ENCODE measurements at places on chromosomes 12 and 14.

DNA sequence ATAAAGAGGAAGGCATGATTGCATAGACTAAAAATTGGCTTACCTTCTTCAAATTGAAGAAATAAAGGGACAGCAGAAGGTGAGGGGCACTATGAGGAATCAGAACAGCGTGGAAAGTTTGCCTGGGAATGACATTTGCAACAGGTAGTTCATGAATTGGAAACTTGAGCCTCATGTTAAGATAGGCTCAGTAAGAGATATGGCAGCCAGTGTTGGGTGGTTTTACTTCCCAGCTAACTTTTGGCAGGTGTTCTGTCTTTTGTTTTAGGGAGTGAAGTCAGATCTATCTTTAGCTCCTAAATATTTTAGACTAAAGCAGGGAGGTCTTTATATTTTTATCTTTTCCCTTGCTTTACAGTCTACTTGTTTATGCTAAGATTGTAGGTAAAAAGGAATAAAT is 122.4 kb downstream of the ANO6 start:
- DNase-seq, result no peak

DNA sequence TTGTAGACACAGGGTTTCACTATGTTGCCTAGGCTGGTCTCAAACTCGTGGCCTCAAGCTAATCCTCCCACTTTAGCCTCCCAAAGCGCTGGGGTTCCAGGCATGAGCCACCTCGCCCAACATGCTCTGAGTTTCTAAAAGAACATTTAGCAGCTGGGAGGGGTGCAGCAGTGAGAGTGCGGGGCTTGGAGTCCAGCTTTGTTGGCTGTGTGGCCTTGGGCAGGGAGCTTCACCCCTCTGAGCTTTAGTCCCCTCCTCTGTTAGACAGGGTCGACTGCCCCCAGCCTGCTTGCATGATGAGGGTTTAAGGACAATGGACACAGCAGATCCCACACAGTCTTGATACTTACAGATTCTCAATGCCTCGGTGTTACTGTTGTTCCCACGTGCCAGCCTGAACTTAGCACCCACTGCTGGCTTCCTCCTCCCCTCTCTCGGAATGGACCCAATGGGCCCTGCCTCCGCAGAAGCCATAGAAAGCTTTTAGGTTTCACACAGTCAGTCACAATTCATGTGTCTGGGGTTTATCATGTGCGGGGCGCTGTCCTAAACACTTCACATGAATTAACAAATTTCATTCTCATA is 54.6 kb downstream of the PSMA6 start:
- DNase-seq, result no peak

DNA sequence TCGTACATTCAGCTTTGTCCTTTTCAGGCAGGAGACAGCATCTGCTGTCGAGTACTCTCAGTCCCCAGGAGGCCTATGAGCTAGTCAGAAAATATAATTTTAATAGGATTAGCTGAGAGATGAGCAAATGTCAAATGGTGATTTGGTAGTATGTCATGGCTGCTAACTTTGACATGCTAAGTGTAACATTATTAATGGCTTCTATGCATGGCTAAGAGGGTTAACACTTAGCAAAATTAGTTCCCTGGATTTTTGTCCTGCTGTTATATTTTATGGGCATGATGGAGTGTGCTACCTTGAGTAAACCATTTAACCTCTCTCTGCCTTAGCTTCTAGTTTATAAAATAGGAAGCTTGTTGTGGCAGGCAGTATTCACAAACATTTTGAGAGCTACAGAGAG is 2.9 kb upstream of the PCNX1 start:
- DNase-seq, result no peak

DNA sequence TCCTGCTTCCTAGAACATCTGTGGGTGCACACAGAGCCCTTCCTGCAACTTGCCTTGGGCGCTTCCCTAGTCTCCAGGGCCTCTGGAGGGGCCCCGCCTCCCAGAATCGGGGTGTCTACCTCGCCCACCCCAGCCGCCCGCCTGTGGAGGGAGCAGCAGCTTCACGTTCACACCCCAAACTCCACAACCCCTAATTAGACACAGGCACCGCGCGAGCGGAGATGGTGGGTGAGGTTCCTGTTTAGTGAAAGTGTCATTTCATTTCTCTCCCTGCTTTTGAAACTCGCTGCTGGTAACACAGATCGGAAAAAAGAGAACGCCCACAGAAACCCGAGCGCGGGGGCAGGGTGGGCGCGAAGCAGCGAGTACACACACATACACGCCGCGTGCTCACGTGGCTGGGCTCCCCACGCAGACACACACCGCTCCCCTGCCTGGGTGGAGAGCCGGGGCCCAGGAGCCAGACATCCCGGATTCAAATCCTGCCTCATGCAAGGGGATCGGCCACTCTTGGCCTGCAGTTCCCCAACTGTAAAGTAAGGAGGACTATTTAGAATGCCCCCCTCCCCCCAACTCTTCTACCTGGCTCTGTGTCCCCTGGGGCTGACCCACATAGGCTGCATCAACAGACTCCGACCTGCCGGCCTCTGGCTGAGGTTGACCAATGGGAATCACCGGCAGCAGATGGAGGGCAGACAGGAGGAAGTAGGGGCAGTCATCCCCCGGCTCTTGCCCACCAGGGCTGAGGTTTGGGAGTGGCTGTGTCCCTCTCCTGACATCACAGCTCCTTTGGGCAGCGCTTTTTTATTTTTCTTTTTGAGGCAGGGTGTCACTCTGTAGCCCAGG is 79.2 kb upstream of the NCOR2 start:
- peak; percentile 83 for DNase-seq

DNA sequence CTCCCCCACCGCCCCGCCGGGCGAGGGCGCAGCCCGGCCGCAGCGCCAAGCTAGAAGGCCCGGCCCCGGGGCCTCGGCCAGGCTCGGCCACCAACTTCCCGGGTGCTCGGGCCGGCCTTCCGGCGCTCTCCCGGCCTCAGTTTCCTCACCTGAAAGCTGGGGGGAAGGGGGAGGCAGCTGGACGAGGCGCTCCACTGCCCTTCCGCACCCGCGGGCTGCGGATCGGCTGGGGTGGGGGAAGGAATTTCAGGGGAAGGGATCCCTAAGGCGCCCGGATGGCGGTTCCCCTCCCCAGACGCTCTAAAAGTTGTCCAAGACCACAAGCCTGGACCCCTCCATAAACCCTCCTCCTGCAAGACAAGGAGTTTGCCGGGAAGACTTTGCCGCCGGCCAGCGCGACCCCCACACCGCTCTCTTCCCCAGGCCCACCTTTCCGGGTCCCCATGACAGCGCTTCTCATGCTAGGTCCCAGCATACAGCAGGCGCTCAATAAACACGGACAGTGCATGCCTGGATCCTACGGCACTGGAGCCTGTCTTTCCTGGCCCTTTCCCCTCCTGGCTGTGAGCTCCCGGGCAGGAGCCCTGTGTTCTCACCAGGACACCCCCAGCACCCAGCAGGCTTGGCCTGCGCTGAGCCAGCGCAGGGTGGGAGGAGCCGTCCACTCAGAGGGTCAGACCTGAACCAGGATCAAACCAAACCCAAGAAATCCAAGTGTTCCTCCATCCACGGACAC is 18.1 kb downstream of the BEGAIN start:
- no peak for DNase-seq

GRCh38 chr12:48994224-48995085 is 4.7 kb downstream of the DDN start:
- no peak for DNase-seq

DNA sequence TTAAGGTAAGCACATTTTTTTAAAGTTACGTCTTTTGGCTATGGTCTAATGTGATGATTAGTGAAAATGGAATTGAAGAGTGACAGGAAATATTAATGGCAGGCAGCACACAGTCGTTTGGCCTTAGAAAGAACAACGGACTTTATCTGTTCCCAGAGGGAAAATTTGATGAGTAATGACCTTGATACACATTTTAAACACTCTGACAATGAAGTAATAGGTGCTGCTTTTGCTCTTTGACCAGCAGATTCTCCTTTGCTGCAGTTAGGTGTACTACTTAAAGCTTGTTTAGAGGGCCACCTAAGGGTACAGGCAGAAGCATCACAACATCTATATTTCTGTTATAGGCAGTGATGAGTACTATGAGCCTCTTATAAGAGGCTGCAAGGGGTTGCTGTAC is 27.1 kb upstream of the RNU6-8 start:
- DNase-seq, result no peak

DNA sequence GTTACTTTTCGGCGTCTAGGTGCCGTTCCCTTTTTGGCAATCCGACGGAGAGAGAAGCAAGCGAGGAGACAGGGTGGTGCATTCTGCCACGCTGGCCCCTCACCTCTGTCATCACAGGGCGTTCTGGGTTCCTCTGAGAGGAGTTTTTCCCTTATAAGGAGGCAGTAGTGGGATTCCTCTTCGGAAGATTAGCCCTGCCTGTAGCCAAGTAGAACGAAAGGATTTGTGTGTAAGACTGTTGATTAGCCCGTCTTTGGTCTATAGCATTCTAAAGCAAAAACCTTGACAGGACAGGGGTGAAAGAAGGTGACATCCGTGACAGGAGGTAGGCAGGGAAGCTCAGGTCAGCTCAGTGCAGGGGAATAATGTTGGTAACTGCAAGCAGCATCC is 9.1 kb upstream of the NEMF start:
- DNase-seq, result peak; percentile 56

- peak; percentile 70 for DNase-seq
Observed at GRCh38 chr14:105168496-105168978, at the start of gene JAG2. TSS of gene JAG2 (minus strand) at chr14:105168776. CDS start at chr14:105168420, 356 bp downstream.

DNA sequence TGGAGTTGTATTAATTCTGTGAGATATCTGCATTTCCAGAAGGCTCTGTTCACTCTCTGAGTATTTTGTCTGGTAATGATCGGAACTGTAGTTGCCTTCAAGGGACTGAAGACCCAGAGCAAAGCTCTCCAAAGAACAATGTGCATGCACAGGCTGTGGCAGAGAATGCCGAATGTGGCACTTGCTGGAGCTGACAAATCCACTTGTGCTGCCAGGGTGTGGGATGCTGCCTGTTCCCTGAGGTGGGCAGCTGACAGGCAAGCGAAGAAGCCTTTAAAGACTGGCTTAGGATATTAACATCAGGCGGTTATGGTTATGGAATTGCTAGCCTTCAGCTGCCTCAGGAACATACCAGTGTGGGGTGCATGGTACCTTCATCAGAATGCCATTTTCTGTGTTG is 419.9 kb upstream of the ATP2B1 start:
- peak; percentile 46 for DNase-seq

GRCh38 chr14:22848351-22849164 is 12.2 kb downstream of the MMP14 start:
- no peak for DNase-seq

GRCh38 chr12:58584880-58585279 is 335.4 kb downstream of the LRIG3 start:
- DNase-seq, result no peak

DNA sequence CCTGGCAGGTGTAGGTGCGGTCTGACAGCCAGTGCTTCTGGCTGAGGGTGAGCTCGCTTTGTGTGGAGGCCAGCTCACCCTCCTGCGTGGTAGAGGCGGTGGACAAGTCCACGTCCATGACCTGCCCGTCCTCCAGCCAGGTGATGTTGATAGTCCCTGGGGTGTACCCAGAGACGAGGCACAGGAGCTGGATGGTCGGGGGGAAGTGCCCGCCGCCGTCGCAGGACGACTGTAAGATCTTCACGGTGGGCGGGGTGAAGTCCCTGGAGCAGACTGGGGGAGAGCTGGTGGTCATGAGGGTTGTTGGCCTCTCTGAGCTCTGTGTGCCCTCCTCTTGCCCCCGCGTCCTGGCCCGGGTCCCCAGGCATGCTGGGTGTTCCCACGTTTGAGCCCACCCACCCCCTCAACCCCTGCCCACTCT is 74.6 kb downstream of the TMEM121 start:
- DNase-seq, result no peak

DNA sequence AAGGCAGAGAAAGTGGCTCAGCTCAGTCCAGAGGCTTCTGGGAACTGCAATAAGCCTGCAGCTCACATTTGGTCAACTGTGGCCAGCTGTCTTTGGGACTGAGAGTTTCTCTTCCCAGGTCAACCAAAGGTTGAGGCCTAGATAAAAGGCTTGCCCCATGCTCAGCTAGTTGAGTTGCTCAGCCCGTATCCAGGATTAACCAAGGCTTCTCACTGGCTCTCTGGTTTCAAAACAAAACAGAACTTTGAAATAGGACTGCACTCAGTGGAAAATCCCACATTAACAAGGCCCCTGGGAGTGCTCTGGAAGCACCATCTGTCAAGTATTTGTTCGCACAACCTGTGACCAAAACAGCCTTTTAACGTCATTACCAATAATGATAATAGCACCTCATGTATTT is 40.3 kb upstream of the NUAK1 start:
- DNase-seq, result no peak

- DNase-seq, result no peak
Observed at GRCh38 chr14:45222485-45223262, 30.3 kb downstream of the MIS18BP1 start.

DNA sequence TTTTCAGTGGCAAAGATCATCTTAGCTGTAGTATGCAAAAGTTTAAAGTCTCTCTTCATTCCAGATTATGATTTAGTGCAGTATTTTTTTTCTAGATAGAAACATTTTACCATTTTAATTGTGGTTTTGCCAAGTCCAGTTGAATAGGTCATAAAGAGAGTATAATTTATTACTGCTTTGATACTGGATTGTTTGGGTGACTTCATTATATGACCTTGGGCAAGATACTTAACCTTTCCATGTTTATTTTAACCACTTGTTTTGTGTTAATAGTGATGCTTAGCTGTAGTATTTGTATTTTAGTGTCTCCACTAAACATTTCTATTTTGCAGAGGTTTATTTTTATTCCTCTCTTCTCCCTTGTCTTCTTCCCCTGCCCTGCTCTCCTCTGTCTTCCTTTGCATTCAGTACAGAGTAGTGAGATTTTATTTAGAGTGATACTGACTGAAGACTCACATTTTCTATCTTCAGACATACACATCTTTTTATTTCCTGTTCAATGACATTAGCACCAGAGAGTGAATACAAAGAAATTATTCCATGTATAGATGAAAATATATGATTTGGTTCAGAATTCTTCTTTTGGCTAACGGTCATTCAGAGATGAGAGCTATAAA is 215.2 kb downstream of the ERC1 start:
- DNase-seq, result no peak

GRCh38 chr14:24928386-24928900 is 121.5 kb downstream of the STXBP6 start:
- no peak for DNase-seq

- DNase-seq, result peak; percentile 14
Observed at GRCh38 chr12:125889742-125890141, 824.5 kb downstream of the AACS start.

DNA sequence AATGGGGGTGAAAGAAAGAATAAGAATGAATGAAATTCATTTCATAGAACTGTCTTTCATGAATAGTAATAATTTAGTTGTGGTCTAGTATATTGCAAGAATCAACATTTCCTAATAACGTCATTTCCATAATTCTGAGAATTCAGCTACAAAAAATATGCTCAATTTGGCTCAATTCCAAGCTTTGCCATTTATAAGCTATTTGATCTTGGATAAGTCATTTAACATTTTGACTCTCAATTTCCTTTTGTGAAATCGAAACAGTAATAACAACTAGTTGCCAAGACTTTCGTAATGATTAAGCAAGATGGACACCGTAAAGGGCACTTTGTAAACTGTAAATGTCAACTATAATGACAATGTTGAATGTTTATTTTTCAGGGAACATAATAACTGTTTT is 18.1 kb downstream of the NOS1 start:
- no peak for DNase-seq

GRCh38 chr12:114662512-114663177 is 21.3 kb downstream of the TBX3 start:
- peak; percentile 86 for DNase-seq

- no peak for DNase-seq
Observed at GRCh38 chr12:46414591-46415268, 42.2 kb upstream of the SLC38A2 start.

All from head of caudate nucleus (tissue), 42 donors.